Gastrocnemius medialis (tissue), 4 donors: ENCODE measurements at places on chromosomes 7 and 10. TPM values are rescaled to one million over a fixed set of nuclear protein-coding genes. Genes with fewer than 3 reads are reported as not detected.

Gene GDF2
- total RNA-seq, result not detected

DNA sequence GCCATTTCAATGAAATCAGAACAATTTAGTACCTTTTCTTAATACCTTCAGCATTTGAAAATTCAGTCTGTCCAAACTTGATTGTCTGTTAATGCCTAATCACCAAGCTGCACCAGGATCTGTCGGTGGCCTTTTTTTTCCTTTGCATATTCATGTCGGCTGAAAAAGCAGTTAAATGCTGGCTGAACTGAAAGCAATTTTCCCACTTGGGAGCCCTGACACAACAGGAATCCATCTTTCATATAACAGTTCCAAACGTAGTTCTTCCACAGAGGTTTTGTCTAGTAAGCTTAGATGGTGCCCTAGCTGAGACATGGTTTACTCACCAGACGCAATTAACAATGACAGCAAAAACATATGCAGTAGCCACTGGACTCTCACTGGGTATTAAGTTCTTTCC is 83.6 kb upstream of the CHCHD3 start:
- no peak for DNase-seq

GRCh38 chr7:98565103-98565502 is 52.0 kb upstream of the NPTX2 start:
- DNase-seq, result no peak

GRCh38 chr10:78046711-78047269 is 13.1 kb downstream of the RPS24 start:
- DNase-seq, result no peak

GRCh38 chr10:67262675-67263074 is 336.8 kb downstream of the LRRTM3 start:
- no peak for DNase-seq

DNA sequence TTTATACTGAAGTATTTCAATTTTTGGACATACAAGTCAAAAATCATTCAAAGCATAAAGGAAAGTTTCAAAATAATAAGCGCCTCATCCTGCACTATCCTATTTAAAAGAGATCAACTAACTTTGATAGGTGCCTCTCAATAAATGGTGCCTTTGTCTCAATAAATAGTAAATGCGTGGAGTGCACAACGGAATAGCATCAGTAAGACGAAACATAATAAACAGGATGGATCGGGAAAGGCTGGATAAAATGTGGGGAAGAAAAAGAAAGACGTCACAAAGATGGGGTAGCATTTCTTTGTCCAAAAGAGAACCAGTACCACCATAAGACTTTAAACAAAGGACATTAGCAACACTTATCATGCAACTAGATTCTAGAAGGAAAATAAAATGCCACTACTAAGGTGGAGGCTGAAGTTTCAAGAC is 571 bp upstream of the PRKAR2B start:
- no peak for DNase-seq

Gene CCDC146
- 1.4 TPM for total RNA-seq

Gene COL17A1
- total RNA-seq, result not detected

DNA sequence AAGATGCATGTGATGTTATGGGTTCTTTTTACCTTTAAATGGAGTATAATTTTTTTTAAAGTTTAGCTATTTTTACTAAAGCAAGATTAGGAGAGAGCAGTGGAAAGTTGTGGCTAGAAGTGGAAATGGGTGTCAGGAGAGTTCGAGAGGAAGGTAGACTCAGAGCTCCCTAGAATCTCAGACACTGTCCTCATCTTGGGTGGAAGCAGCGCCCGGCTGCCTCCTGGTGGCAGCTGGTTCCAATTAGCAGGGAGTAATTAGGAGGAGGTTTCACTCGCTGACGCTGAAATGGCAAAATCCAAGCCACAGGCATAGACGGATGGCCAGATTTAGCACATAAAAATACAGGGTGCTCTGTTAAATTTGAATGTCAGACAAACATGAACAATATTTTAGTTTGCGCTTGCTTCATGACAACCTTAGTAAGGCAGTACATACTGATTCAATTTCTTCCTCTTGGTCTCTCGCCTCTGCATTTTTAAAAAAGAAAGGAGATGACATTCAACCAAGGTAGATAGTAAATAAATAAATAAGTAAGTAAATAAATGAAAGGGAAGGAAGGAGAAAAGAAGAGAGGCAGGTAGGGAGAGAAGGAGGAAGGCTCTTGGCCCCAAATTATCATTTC is 58.5 kb downstream of the LGI1 start:
- no peak for DNase-seq

DNA sequence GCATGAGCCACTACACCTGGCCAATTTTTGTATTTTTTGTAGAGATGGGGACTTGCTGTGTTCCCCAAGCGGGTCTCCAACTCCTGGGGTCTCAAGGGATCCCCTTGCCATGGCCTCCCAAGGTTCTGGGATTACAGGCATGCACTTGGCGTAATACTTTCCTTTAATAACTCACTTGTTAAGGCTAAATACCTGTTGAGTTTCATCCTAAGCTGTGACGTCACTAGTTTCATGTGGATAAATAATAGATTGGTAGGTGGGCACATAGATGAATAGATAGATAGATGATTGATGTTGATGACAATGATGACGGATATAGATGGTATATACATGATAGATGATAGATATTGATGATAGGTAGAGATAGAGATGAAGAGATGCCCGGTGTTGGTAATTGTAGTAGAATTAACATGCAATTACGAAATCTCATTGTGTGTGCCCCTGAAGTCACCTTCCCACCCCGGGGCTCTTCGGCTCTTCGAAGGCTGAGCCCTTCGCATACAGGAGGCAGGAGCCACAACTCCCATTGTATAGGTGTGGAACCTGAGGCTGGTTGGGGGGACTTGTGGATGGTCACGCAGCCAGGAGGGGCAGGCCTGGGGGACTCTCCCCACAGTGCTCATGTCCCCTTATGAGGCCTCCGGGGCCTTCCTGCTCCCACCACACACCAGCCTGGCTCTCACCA is 2.6 kb downstream of the GRIFIN start:
- no peak for DNase-seq

- DNase-seq, result no peak
Measured at GRCh38 chr10:32959006-32959920, 1.2 kb upstream of the ITGB1 start.

GRCh38 chr10:124739986-124740368 is 4.2 kb downstream of the FAM53B start:
- no peak for DNase-seq

DNA sequence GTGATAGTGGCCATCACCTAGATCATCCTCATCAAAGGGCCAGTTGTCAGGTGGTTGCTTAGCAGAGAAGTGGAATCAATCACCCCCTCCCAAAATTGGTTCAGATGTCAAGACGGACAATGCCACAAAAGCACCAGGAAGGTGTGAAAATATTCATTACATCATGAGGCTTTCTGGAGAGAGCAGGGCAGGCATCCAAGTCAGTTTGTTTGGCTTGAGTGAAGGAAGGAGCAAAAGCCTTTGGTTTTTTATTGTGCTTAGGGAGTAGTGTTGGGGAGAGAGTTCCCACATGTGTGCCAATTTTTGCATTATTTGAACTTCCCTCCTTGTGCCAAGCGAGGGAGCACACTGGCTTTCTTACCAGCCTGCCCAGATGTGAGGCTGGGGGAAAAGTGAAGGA is 1082.9 kb downstream of the LRMDA start:
- DNase-seq, result no peak

Gene TMEM60
- 26.9 TPM for total RNA-seq

Gene LRRC18
- total RNA-seq, result not detected

DNA sequence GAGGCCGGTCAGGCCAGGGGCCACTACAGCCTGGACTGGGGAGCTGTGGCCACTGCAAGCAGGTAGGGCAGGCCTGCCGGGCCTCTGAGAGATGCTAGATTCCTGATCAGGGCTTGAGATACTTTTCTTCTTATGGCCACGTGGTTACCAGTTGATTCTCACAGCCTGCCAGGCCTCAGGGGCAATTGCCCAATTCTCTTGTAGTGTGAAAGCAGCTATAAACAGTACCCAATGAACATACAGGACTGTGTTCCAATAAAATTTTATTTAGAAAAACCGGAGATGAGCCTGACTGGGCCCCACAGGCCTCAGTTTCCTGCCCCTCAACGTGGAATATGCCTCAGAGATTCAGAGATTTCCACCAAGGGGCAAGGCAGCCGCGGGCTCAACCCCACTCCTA is 475.2 kb downstream of the TCERG1L start:
- DNase-seq, result no peak

Gene BTBD16
- 0.55 TPM for total RNA-seq

- no peak for DNase-seq
Measured at GRCh38 chr7:142362349-142362748, 104.5 kb upstream of the PRSS58 start.

- peak; percentile 31 for DNase-seq
Measured at GRCh38 chr7:140674899-140675701, 2.4 kb downstream of the ADCK2 start.

DNA sequence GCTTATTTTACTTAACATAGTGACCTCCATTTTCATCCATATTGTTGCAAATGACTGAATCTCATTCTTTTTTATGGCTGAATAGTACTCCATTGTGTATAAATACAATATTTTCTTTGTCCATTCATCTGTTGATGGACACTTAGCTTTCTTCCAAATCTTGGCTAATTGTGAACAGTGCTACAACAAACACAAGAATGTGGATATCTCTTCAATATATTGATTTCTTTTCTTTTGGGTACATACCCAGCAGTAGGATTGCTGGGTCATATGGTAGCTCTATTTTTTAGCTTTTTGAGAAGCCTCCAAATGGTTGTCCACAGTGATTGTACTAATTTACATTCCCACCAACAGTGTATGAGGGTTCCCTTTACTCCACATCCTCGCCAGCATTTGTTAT is 58.0 kb downstream of the CREB5 start:
- DNase-seq, result no peak

GRCh38 chr10:120400601-120401000 is 56.4 kb upstream of the PLPP4 start:
- no peak for DNase-seq

DNA sequence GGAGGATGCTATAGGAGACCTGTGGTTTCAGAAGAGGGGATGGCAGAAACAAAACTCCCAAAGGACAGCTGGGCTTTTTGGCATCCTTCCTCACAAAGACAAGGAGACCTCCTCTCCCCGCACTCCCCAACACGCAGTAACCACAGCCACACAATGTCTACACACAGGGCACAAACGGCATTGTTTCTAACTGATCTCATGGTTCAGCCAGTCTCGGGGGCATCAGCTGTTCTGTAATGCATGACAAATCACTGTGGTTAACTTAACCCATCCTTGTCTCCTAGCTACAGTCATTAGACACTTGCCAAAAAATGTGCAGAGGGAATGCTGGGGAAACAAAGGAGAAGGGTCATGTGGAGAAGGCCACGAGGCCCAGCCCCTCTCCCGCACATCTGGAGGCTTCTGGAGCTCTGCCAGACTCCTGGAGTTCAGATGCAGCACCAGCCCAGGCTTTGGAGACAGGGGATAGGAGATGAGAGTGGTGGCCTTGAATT is 7.6 kb upstream of the ADAMTS14 start:
- no peak for DNase-seq

Gene PDK4
- 2,371 TPM for total RNA-seq

DNA sequence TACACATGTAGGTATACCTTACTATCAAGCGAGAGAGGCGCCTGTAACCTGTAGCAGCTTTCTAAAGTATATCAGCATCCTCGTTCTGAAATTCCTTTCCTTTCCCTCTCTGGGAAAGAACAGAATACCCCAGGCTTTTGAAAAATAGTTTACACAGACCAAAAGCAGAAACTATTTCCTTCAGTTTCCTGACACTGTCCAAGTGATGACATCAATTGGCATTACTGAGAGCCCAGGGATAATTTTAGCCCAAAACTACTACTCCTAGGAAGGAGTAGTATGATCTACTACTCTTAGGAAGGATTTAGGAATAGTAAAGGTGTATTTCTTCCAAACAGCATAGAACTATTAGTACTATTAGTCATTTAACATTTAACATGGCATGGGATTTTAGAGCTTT is 6.0 kb downstream of the GNG11 start:
- no peak for DNase-seq

GRCh38 chr10:3068201-3068967 is 1.0 kb downstream of the PFKP start:
- DNase-seq, result no peak

DNA sequence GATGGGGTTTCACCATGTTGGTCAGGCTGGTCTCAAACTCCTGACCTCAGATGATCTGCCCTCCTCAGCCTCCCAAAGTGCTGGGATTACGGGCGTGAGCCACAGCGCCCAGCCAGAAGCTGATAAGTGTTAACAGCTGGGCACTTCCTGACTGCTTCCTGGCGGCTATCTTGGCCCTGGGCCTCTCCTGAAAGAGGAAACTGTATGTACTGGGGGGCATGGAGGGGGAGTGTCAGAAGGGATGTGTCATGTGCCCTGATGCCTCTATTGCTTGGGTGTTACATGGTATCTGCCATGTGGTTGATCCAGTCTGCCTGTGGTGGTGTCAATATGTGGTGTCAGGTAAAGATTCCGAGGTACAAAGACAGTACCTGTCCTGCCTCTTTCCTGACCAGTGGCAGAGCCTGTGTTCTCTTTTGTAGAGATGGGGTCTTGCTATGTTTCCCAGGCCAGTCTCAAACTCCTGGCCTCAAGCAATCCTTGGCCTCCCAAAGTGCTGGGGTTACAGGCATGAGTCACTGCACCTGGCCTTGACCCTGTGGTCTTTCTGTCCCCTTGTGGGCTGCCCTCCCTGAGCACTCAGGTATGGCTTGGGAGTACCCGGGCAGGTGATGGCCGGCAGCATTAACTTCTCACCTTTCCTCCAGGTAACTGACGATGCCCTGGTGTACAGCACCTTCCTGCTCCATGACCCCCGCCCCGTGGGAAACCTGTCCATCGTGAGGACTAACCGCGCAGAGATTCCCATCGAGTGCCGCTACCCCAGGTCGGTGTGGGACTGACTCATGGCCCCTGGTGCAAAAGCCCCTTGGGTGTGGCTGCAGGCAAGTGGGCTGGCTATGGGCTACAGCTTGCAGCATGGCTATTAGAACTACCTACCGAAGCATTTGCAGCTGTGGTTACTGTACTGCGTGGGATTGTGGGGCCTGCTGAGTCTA is 4.4 kb downstream of the ZP3 start:
- DNase-seq, result no peak

Gene MARCHF5
- total RNA-seq, result 13.0 TPM

Gene EBF3
- 10.4 TPM for total RNA-seq

- peak; percentile 88 for DNase-seq
Measured at GRCh38 chr10:90920986-90921666, at the start of gene ANKRD1. TSS of gene ANKRD1 (minus strand) at chr10:90921087. CDS start at chr10:90921027, 60 bp downstream.

DNA sequence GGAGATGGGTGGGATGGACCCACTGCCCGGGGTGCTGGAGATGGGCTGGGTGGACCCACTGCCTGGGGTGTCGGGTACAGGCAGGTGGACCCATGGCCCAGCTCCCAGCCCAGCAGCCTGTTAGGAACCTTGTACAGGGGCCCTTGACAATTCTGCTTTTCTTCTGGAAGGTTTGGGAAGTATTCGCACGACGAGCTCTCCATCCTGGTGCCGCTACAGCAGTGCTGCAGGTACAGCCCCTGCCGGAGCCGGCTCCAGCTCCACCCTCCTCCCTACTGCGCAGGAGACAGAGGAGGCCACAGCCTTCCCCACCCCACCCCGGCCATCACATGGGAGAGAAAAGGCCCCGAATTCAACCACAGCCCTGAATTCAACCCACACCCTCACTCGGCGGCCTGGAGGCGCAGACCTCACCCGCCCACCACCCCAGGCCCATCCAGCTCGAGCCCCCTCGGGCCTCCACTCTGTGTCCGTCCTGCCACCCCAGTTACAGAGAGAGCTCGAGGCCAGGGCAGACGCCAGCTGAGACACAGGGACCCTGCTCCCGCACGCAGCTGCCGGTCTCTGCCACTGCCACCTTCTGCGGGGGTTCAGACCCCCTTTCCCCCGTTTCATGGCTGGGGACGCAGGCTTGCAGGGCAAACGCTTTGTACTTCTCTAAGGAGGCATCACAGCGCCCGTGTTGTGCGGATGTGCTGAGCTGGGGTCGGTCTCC is 31.3 kb upstream of the FOXL3 start:
- DNase-seq, result no peak

Gene TMEM196
- not detected for total RNA-seq

Gene CRPPA
- total RNA-seq, result 2.8 TPM

Gene EGR2
- total RNA-seq, result 0.76 TPM
